ENCODE measurements at places on chromosomes 7 and 10.
A peak's percentile ranks its signal among the peaks of the same experiment; 100 is the strongest.

DNA sequence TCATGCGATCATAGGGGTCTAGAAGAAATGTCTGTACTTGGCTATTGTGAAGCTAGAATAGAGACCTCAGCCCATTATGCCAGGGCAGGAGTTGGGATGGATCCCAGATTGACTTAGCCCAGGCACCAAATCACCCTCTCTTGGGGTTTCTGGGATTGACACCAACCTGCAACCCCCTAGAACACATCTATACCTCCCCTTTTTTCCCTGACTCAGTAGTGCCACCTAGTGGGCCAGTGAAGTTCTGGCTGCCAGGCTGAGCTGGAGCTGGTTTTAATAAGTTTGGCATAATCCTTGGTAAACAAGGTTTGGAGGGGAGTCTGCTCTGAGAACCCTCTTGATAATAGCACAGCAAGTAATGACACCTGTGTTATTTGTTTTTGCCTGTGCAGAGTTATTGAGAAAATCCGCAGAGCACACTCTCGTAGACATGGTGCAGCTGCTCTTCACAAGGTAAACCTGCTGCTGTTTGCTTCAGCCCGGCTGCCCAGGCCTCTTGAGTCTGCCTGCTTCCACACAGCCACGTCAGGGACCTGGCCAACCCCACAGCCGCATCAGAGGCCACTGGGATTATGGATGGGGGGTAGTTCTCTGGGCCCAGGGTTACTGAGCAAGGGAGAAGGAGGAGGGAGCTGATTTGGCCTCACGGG lies 43.3 kb upstream of the NFKB2 start:
- peak; percentile 50 for DNase-seq

DNA sequence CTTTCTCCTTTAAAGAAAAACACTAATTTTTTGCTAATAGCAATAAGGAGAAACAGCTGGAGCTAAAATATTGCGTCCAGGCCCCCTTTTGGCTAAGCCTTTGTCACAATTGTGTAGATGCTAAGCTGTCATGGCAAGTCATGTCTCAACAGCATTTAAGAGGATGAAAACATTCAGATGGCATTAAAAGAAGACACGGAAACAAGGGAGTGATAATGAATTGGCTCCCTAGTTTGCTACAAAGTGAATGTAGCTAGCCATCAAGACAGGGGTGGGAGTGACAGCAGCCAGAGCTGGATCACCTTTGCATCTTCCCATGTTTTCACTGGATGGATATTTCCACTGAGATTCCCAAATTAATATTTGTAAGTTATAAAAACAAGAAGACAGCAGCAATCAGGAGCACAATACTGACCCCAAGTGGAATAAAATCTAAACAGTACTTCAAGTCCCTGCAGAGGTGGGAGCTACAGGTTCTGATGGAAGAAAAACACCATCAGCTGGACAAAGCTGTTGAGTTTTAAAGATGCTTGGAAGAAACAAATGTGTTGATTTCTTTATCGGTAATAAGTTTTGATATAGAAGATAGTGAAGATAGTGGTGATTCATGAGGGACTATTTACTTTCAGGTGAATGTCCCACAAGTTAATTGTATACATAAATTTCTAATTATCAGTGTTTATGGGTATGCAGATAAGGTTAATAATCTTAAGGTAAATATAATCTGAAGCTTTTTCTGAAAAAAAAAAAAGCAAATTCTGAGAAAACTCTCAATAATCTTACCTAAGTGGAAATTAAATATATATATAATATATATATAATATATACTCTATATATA lies 129.4 kb downstream of the SLC16A9 start:
- DNase-seq: peak; percentile 5

DNA sequence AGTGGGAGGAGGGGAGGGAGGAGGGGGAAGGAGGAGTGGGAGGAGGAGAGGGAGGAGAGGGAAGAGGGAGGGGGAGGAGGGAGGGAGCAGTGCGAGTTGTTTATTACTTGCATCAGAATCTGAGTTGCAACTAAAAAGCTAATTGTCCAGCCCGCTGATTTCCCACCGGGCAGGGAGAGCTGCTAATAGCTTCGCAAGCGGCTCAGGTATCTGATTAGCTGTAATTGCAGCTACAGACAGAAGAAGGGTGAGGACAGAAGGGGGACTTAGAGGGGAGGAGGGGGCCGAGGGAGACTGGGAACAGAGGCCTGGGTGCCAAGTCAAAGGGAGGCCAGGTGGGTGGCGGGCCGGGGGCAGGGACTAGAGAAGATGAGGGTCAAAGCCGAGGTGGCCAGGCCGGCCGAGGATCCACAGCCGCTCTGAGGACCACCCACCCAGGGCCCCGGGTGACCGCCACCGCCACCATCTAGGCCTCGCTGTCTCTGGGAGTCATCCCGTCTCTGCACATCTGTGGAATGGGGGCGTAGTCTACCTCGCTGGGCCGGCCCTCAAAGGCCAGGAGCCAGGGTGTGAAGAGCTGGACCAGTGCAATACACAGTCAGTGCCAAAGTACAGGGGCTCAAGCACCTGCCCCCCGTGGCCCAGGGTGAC lies 54.2 kb downstream of the MICALL2 start:
- peak; percentile 30 for DNase-seq

DNA sequence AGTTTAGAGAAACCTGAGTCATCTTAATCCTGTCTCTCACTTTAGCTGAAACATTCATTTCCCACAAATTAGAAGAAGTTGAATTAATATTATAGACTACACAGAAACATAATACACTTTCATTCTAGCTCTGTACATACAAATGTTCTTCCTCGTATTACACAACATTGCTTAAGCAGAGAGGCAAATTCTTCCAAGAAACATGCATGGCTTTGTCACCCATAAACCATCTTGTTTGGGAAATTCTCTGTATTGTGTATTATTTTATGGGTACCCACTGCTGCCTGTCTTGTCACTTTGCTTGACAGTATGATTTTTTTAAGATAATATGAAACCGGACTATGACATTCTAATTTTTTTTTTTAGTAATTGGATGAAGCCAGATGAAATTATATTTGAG lies 104.0 kb downstream of the SRI start:
- DNase-seq: no peak

GRCh38 chr7:11776039-11776438 lies 56.0 kb downstream of the THSD7A start:
- no peak for DNase-seq

- DNase-seq: no peak
These were observed 48.9 kb downstream of the ZCCHC24 start for GRCh38 chr10:79396520-79396919.

DNA sequence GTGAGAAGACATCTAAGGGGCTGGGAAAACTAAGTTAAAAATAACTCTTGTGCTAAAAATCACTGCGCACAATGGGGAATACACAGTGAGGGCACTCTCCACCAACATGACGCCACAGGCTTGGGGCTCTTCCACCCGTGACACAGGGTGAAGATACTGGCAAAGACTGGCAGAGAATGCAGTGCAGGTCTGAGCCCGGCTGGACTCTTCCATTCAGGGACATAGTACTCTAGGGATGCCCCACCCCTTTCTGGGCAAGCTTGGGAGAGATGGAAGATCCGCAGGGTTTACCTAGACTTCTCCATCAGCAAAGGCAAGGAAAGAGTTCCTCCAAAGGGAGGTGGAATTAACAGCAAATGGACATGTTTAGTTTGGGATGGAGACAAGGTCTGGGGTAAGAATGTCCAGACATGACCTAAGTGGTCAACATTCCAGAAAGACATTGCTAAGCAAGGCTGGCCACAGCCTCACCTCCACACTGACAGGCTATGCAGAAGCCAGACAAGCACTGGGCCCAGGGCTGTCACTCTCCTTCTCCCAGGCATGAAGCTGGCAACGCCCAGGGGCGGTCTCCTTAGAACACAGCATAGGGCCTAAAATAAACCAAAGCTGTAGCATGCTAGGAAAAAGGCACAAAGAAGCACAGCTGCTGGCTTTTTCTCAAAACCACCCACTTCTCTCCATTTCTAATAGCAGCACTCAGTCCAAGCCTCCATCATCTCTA lies 28.1 kb downstream of the XPNPEP1 start:
- DNase-seq: no peak

DNA sequence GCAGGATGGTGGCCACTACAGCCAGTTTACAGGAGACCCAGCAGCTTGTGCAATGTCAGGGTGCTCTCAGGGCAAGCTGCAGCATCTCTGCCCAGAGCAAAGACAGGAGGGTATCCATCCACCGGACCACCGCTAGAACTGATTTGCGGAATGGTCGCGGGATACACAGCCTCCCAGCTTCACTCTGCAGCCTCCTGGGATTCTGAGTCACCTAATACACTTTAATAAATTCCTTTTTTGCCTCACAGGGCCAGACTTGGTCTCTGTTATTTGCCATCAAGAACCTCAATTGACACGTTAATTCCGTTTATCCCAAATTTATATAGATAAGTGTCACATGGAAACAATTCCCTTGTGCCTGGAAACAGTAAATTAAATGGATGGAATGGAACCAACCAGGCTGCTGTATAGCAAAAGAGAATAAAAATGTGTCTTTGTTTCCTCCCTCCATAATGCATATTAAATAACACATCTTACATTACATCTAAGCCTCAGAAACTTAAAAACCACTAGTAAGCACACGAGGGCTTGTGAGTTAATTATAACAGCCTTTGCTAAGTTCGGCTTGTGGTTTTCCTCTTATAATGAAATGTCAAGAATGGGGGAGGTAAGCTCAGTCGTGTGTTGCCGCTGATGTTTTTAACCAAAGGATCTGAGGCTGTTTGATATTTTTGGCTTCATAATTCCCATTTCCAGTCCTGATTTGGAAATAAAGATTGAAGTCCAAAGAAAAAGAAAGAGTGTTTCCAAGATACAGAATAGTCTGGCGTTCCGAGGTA lies 52.1 kb downstream of the ADRB1 start:
- DNase-seq: no peak

- no peak for DNase-seq
These were observed 5.2 kb downstream of the MTG1 start for GRCh38 chr10:133399123-133399601.

DNA sequence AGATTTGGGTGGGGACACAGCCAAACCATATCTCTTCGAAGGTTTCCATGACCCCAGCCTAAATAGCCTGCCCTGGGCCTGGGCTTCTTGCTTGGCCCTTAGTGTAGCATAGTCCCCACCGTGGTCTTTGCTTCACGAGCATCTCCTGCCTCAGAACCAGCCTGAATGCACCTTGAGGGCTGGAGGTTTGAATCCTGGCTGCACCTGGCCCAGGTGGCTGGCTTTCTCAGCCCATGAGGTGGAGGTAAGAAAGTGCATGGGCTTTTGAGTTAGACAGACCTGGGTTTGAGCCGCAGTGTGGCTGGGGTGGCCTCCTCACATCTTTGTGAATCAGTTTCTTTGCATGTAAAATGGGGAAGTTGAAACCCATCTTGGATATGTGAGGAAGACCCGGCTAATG lies 24.2 kb upstream of the PCBD1 start:
- DNase-seq: no peak

DNA sequence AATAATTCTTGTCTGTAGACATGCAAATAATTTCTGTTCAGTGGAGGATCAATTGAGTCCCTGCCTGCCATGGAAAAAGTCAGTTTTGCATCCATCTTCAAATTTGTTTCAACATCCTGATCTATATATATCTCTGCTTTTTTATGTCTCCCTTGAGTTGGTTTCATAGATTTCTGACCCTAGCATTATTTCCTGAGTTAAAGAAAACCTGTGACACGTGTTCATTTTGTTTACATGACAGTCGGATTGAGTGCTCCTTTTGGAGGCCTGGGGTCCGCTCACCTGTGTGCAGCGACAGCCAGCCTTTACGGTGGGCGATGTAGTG lies 674 bp downstream of the MRPS24 start:
- no peak for DNase-seq

- no peak for DNase-seq
These were observed 26.5 kb downstream of the NDUFB2 start for GRCh38 chr7:140723006-140723405.

GRCh38 chr10:86003201-86003621 lies 363.4 kb downstream of the GRID1 start:
- DNase-seq: no peak

GRCh38 chr7:90738249-90738648 lies 142.1 kb downstream of the CDK14 start:
- peak; percentile 2 for DNase-seq
